ENCODE measurements at places on chromosomes 1 and 21.

DNA sequence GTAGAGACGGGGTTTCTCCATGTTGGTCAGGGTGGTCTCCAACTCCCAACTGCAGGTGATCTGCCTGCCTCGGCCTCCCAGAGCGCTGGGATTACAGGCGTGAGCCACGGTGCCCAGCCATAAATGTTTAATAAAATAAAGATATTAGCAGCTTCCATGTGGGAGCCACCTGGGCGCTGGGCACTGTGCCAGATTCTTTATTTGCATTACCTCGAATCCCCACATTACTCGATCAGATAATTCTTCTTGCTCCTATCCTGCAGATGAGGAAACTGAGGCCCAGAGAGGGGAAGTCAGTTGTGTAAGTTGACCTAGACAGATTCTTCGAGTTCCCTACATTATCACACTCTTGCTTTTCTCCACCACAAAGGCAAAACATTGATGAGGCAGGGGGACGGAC is 24.9 kb upstream of the TENT5B start:
- DNase-seq, result no peak

DNA sequence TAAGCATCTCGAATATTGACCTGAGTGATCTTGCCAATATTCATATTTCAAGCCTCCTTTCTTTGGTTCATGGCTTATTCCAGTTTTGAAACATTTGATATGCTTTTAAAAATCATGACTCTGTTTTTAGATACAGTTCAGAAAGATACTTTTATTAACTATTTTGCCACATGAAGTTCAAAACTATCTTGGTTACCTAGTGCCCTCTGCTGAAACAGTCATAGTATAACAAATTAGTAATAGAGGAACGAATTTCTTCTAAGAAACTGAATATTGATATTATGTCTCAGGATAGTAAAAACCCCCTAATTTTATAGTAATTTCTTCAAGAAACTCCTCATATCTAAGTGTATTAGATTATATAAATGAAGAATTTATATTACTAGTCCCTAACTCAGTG is 52.6 kb upstream of the RC3H1 start:
- no peak for DNase-seq

DNA sequence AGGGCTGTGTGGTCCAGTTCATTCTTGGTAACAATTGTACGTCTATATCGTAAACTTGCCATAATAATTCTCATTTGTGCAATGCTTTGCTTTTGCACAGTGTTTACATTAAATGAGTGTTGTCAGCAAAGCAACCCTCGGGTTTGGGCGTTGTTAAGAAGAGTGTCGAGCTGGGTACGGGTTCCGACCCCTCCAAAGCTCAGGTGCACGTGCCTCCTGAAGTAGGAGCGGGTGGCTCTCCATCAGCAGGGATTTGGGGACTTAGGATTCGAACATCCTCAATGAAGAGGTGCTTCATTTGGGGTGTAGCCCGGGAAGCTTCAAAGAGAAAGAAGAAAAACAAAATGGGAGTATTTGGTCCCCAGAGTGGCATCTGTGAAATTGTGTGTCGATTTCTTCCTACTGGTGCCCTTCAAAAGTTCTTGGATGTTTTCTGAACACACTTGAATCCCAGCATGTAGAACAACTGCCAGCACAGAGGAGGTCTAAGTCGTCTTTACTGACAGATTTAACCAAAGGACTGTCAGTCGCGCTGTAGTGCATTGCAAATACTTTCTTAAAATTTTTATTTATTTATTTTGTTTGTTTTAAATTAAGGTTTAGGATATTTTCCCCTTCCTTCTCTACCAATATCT is 1.1 kb downstream of the TRIM58 start:
- DNase-seq, result no peak

GRCh38 chr1:167879508-167879907 is 34.4 kb downstream of the ADCY10 start:
- DNase-seq, result no peak

- DNase-seq, result peak; percentile 20
Observed at GRCh38 chr1:95889400-95889799, 655.4 kb downstream of the RWDD3 start.

DNA sequence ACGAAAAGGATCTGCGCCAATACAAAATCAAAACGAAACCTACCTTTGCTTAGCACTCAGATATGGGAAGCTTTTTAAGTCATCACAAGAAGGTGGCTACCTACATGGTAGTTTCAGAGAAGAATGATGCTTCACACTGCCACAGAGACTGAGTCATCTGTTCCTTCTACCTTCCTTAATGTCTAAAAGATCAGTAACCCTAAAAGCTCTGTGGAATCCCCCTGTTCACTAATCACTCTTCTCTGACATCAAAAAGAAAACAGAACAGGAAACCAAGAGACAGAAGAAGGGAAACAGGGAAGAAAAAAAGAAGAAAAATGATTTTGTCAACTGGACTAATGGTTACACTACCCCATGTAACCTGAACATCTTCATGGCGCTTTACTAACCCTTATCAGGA is 177.2 kb downstream of the SMYD3 start:
- DNase-seq, result no peak

DNA sequence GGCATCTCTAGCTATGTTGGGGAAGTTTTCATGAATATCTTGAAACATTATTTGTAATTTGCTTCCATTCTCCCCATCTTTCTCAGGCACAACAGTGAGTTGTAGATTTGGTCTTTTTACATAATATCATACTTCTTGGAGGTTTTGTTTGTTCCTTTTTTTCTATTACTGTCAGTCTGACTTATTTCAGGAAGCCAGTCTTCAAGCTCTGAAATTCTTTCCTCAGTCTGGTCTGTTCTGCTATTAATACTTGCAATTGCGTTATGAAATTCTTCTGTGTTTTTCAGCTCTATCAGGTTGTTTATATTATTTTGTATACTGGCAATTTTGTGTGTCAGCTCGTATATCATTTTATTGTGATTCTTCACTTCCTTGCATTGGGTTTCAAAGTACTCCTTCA is 424.6 kb upstream of the PTBP2 start:
- DNase-seq, result no peak

- no peak for DNase-seq
Observed at GRCh38 chr1:21903638-21904453, 33.3 kb downstream of the HSPG2 start.

DNA sequence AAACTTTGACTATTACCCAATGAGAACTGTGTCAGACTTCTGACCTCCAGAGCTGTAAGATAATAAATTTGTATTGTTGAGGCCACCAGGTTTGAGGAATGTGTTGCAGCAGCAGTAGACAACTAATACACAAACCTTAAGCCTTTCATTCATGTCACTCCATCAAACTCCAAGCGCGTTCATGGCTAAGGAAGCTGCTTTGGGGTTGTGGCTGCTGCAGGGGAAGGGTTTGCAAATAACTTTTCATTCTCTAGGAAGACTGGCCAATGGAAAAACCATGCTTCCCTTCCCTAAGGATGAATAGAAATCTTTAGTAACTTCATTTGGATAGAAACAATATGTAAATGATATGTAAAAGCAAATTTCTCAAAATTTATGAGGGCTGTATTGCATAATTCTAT is 170.4 kb downstream of the RHOU start:
- no peak for DNase-seq

GRCh38 chr21:36859744-36860501 is 106.5 kb downstream of the HLCS start:
- peak; percentile 50 for DNase-seq
